ENCODE measurements at places on chromosomes 5 and 9.

DNA sequence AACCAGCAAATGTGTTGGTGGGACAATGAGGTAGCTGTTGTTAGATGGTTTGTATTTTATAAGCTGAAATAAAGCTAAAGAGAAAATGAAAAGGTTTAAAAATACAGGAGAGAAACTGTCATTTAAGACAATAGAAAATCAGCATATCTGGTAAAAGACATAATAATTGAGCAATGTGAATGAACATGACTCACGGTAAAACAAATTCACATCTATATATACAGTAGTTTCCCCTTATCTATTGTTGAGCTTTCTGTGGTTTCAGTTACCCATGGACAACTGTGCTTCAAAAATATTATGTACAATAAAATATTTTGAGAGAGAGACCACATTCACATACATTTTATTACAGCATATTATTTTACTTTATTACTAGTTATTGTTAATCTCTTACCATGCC, 1649.8 kb downstream of the EFNA5 start:
- DNase-seq: no peak

DNA sequence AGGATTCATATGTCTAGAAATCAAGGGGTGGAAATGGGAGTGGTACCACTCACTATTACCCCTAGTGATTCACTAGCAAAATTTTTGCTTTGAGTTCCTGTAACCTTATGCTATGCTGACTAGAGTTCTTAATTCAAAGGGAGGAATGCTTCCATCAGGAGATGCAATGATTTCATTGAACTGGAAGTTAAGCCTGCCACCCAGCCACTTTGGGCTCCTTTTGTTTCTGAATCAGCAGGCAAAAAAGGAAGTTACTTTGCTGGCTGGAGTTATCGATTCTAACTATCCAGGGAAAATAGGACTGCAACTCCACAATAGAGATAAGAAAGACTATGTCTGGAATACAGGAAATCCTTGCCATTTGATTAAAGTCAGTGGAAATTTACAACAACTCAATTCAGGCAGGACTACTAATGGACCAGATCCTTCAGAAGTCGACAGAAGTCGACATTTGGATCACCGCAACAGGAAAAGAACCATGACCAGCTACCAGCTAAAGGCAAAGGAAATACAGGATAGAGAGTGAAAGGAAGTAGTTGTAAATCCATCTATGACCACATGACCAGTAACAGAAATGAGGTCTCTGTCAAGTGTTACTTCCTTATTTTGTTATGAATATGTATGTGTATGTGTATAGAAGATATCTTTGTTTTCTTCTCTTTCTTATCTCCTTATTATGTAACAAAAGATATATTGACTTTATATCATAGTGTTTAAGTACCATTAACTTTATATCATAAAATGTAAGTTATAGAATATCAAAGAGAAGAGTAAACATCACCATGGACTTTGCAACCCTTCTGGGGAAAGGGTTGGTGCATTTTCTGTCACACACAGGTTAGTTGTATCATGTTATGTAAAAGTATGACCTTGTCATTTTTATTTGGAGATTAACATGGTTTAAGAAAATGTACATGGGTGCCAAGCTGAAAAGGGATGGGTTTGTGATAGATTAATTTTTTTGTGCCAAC, 198.7 kb upstream of the HAPLN1 start:
- no peak for DNase-seq

- DNase-seq: no peak
Observed at GRCh38 chr9:131475956-131476776, 26.6 kb upstream of the POMT1 start.

DNA sequence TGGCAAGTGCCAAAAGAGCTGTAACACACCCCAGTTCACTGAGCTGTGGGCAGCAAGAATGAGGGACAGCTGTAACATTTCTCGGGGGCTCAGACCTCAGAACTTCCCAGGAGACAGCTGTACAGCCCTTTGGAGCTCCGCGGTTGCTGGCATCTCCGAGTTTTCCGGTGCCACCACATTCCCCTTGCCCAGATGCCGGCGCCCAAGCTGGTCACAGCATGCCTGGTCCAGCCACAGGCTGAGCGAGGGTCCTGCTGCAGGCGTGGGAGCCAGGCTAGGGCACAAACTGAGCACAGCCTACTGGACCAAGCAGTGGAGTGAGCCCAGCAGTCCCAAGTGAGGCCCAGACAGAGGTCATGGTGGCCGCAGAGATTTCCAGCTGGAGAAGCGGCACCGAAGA, 797.7 kb upstream of the EDIL3 start:
- DNase-seq: no peak

GRCh38 chr5:74098456-74098855, 472.5 kb downstream of the ARHGEF28 start:
- no peak for DNase-seq

DNA sequence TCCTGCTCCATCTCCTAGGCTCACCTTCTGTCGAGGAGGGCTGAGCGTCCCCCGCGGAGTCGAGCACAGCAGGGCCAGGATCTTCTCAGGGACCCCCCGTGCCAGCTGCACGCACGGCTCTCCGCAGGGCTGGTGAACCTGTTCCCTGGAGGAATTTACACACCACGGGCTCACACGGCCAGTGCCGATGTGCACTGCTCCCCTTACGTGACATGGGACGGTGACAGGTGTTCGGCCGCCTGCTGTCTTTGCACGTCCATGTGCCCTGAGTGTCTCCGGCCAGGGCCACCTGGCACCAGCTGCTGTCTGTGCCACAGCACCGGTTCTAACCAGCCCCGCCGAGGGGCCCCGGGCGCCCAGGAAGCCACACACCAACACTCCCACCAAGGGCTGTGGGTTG, 8.7 kb upstream of the AGPAT2 start:
- no peak for DNase-seq

GRCh38 chr5:113034182-113034773, 57.7 kb downstream of the DCP2 start:
- DNase-seq: no peak

GRCh38 chr9:16675131-16675530, 195.3 kb downstream of the BNC2 start:
- DNase-seq: no peak
